ENCODE measurements at places on chromosomes 13 and 19.

DNA sequence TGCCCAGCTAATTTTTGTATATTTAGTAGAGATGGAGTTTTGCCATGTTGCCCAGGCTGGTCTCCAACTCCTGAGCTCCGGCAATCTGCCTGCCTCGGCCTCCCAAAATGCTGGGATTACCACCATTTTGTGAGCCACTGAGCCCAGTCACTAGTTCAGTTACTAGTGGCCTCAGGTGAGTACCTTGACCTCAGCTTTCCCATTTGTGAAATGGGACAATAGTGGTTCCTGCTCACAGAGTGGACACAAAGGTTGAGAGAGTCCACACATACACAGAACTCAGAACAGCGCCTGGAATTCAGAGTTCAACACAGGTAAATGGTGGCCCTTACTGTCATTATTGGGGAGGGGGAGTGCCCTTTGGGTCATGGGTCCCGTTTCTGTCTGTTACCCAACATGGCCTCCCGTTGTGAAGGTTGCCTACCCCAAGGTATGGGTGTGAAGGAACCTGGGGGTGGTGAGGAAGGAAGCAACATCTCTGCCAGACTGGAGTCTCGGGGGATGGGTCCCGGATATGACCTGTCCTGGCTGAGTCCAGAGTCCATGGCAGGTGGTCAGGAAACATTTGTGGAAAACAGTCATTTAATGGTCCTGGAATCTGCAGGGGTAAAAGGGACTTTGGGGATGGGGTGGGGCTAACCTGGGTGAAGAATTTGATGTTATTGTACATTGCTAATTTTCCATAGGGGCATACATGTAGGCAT lies 11.7 kb upstream of the IRGC start:
- no peak for DNase-seq

- DNase-seq, result no peak
Observed at GRCh38 chr19:32460476-32460875, 54.9 kb downstream of the DPY19L3 start.

- no peak for DNase-seq
Observed at GRCh38 chr19:4134351-4134750, 10.4 kb upstream of the MAP2K2 start.

DNA sequence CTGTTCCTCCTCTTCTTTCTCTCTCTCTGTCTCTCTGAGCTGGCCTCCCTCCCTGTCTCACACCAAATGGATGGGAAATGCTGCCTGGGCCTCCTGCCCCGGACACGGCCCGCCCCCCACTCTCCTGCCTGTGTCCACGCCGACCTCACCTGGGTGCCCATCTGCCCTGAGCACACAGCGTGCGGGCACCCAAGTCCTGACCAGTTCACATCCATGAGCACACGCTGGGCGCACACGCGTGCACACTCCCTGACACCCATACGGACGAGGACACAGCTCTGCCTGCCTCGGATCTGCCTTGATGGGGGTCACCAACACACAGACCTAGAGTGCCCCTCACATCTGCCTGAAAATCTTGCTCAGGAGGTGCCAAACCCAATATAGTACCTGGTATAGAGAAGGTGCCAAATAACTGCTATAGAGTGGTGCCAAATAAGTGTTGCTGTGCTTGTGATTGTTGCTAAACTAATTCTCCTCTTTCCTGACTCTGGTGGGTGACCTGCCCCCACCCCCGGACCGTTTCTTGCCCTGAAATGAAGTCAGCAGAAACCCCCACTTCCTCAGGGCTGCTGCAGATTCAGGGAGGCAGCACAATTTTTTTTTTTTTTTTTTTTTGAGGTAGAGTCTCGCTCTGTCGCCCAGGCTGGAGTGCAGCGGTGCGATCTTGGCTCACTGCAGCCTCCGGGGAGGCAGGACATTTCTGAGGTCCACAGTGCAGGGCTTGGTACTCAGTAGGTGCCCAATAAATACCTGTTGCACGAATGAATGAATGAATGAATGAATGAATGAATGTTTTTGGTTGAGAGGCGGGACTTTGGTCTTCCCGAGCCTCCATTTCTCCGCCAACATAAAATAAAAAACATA lies 4.6 kb downstream of the NFIC start:
- no peak for DNase-seq

DNA sequence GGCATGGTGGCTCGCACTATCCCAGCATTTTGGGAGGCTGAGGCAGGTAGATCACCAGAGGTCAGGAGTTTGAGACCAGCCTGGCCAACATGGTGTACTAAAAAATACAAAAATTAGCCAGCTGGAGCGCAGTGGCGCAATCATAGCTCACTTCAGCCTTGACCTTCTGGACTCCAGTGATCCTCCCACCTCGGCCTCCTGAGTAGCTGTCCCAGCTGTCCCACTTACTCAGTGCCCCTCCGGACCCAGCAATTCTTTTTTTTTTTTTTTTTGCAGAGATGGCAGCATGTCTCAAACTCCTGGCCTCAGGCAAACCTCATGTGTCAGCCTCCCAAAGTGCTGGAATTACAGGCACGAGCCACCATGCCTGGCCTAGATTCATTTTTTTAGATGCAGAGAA lies 2.3 kb upstream of the ADAT3 start:
- no peak for DNase-seq

DNA sequence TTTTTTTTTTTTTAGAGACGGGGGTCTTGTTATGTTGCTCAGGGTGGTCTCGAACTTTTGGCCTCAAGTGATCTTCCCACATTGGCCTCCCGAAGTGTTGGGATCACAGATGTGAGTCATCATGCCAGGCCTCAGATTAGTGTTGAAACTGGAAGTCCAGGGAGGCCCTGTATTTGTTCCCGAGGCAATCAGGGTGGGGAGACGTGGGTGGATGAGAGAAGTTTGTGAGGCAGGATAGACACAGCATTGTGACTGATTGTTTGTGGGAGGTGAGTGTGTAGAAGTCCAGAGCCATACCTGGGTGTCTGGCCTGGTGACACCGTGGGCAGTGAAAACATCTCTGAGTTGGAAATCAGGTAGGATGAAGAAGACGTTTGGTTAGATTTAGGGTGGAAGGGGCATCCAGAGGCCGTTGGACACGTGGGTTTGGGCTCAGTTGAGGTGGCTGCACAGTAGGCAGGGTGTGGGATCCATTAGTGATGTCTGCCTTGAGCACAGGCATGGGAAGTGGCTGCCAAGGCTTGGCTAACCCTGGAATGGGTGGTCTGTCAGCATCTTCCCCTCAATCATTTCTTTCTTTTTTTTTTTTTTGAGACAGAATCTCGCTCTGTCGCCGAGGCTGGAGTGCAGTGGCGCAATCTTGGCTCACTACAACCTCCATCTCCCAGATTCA lies 12.4 kb downstream of the RTN2 start:
- no peak for DNase-seq

GRCh38 chr19:9914315-9915207 lies 21.8 kb downstream of the OLFM2 start:
- DNase-seq, result no peak

DNA sequence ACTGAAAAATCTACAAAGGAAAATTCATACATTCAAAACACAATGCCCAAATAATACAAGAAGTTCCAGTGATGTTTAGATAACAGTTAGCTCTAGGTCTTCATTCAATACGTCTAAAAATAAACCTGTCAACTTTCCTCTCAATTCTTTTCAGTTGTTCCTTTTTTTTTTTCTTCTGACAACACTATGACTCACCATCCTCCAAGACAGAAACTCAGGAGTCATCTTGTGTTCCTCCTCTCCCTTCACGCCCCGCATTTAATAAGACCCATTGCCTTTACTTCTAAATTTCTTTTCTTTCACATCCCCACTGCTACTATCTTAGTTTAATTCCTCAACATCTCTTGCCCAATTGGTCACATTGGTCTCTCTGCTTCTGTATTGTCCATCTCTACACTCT lies 759.9 kb downstream of the GPC5 start:
- no peak for DNase-seq

GRCh38 chr19:4910594-4911281 lies 1.4 kb downstream of the UHRF1 start:
- DNase-seq, result no peak

DNA sequence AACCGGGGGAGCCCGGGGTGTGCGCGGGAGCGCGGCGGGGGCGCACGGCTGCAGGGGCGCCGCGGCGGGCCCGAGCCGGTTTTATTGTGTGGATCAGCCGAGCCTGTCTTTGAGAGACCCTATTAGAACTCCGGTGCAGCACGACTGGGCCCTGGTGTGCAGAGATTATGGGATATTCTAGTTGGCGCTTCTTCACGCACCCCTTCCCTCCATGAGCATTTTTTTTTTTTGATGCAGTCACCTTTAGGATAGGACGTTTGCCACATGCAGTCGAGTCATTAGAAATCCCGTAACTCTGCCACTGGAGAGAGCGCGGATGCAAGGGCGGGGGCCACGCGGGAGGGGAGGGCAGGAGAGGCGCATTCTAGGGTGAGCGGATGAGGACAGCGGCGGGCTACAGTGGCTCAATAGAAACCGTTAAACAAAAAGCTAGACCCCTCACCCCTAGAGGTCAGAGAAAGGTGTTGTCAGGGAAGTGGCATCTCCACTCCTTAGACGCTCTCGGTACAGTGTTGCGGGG lies 3.7 kb downstream of the FGF9 start:
- DNase-seq, result no peak

DNA sequence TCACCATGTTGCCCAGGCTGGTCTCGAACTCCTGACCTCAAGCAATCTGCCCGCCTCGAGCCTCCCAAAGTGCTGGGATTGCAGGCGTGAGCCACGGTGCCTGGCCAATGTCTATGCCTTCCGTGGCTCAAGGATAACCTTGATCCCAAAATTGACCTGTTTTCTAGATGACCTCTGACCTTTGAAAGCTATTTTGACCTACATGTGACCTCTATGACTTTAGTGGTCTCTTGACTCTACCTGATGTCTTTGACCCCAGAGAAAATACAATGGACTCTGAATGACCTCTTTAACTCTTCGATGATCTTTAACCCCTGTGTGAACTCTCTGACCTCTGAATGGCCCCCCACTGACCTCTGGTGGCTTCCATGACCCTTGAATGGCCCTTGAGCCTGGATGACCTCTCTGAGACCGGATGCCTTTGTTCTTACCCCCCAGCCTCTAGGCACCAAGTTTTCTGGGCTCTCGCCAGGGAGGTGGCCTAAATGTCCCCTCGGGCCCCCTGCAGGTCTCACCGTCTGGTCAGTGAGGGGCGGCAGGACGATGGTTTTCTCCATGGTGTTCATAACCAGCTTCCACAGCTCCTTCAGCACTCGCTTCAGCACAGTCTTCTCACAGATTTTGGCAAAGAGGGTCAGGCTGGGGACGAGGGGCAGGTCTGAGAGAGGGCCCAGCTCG lies 63.7 kb downstream of the UNC13A start:
- no peak for DNase-seq

- DNase-seq, result no peak
Observed at GRCh38 chr13:50419896-50420295, 404.7 kb downstream of the KCNRG start.

GRCh38 chr19:5260381-5260967 lies 80.1 kb downstream of the PTPRS start:
- DNase-seq, result no peak

DNA sequence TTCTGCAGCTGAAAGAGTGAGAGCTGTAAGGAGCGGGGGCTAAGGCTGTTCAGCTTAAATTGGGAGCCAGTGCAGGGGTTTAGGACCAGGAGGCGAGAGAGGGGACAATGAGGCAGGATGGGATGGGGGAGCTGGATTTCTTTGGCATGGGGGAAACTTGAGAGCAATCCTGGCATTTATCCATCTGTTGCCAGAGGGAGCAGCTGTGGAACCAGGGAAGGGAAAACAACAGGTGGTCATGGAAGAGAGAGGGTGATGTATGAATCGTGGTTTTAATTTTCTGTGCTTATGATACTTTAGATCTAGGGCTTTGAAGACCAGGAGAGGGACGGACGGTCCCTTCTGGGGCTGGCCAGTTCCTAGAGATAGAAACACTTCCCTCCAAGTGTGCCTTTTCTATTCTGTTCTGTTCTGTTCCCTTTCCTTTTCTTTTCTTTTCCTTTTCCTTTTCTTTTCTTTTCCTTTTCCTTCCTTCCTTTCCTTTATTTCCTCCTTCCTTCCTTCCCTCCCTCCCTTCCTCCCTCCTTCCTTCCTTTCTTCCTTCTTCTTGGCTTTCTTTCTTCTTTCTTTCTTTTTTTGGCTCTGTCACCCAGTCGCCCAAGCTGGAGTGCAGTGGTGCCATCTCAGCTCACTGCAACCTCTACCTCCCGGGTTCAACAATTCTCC lies 16.0 kb upstream of the CCL25 start:
- DNase-seq, result no peak

DNA sequence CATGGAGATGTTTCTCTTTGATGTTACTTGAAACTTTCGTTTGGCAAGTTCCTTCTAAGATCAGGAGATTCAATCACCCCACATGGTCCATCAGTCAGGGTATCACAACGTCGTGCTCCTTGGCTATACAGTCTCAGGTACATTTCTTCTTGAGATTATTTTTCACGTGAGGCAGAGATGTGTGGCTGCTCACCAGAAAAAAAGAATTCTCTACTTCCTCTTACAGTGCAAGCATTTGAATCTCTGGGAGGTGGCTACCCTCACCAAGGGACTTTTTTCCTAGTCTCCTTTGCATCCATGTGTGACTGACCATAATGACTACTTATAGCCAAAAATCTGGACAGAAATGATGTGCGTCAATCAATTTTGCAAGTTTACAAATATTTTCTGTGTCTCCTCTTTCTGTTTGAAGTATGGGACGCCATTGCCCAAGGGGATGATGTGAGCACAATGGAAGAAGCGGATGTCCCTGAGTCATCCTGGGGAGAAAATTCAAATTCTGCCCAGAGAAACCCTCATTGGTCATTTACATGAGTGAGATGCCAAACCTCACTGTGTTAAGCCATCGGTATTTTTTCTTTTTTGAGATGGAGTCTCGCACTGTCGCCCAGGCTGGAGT lies 8.6 kb upstream of the LAIR2 start:
- no peak for DNase-seq

- no peak for DNase-seq
Observed at GRCh38 chr13:91154558-91155353, 192.7 kb upstream of the MIR17HG start.

All from NCI-H187 treated with DMSO at 0.1 percent for 48 hours (cell line).